ENCODE measurements at places on chromosomes 3 and 15.

DNA sequence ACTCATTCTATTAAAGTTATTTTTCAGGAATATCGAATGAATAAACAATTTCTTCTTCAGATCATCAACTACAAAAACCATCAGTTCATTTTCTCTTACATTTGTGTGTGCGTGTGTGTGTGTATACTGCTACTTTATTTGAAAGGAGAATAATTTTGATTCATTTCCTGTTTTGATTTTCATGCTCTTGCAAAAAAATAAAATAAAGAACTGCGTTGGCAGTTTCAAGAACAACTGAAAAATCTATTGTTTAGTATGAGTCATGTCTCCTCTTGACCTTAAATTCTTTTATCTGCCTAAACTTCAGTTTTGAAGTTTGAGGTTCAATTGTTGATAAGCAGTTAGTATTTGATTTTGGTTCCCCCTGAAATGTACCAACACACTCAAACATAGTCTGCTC, 540.8 kb downstream of the FGF12 start:
- H3K27ac ChIP-seq: no peak overlapping the region
- no peak overlapping the region for H3K4me3 ChIP-seq
- H3K4me1 ChIP-seq: no peaks in the 10 kb centered on the region
- no peaks in the 10 kb centered on the region for H3K27me3 ChIP-seq

GRCh38 chr3:117101697-117102096, 392.1 kb downstream of the TUSC7 start:
- H3K27me3 ChIP-seq: no peaks in the 10 kb centered on the region
- no peak overlapping the region for H3K4me3 ChIP-seq
- H3K4me1 ChIP-seq: peaks cover 13% of the 10 kb centered on the region
- no peak for DNase-seq

DNA sequence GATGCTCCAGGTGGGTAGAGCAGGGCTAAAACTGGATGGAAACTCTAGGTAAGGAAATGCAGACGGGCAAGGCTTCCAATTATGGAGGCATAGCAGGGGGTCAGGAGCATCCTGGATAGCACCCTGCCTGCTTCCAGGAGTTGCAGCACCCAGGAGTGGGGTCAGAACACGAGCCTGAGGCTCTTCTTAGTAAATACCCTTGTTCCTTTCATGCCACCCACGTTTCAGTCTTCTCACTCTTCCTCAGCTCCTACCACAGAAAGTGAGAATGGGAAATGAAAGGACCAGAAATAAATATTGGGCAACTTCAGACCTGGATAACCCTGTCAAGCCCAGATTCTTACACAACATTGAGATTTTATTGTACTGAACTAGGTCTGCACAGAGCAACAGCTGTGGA, 16.4 kb downstream of the CCR1 start:
- DNase-seq: no peak
- no peaks in the 10 kb centered on the region for H3K36me3 ChIP-seq
- no peaks in the 10 kb centered on the region for H3K4me1 ChIP-seq
- H3K27ac ChIP-seq: no peak overlapping the region
- H3K27me3 ChIP-seq: no peaks in the 10 kb centered on the region
- no peak overlapping the region for H3K4me3 ChIP-seq

- H3K27ac ChIP-seq: no peak overlapping the region
- no peak for DNase-seq
- no peaks in the 10 kb centered on the region for H3K27me3 ChIP-seq
- H3K36me3 ChIP-seq: no peaks in the 10 kb centered on the region
- H3K4me1 ChIP-seq: no peaks in the 10 kb centered on the region
- H3K4me3 ChIP-seq: no peak overlapping the region
These were observed 60.3 kb upstream of the IQSEC1 start for GRCh38 chr3:13133471-13133981.

DNA sequence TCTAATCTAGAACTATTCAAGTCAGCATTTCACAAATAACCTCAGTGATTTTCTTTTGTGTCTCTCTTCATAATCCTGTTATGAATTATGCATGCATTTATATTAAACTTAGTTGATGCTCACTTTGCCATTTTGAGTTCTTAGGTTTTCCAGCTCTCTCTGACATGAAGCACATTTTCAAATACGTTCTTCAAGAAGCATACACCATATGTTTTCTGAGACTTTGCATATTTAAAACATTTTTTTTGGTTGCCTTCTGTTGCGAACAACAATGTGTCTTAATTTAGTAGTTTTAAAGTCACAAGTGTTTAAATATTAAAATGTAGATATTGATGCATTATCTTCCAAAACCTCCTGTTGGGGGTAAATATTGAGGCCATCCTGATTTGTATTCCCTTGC, 37.5 kb downstream of the SH3GL3 start:
- H3K27ac ChIP-seq: no peak overlapping the region
- no peak overlapping the region for H3K4me3 ChIP-seq
- no peak for DNase-seq
- no peaks in the 10 kb centered on the region for H3K36me3 ChIP-seq
- H3K27me3 ChIP-seq: no peaks in the 10 kb centered on the region

- DNase-seq: no peak
- no peaks in the 10 kb centered on the region for H3K27me3 ChIP-seq
- no peak overlapping the region for H3K4me3 ChIP-seq
- H3K4me1 ChIP-seq: no peaks in the 10 kb centered on the region
- H3K27ac ChIP-seq: no peak overlapping the region
- H3K36me3 ChIP-seq: no peaks in the 10 kb centered on the region
These were observed 42.9 kb upstream of the CADPS start for GRCh38 chr3:62918131-62918530.

DNA sequence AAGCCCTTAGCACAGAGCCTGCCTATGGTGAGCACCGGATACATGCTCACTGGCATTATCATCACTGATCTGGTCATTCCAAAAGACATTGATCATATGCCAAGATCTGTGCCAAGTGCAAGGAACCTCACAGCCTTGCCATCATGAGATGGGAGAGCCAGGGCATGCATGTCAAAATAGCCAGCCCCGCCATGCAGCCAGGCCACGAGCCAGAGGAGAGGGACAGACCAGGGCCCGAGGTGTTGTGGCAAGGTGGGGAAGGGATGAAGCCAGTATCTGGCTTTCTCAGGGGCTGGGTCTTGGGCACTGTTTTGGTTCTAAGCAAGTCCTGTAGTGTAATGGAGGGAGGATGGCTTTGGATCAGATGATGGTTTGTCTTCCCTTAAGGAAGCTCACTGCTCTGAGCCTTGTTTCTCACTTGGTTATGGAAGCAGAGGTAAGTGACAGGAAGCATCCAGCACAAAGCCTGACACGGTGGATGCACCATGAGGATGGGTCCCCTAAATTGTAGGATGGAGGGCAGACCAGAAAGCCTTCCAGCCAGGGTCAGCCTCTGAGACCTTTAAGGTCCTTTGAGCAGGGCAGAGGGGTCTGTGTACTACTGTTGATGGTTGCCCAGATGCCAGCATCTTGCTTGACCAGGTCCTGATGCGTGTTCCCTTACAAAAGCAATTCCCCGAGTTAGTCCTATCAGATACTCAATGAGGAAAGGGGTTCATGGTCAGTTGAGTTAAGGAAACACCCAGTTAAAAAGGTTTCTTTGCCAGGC, 247.7 kb upstream of the TLE3 start:
- H3K27me3 ChIP-seq: no peaks in the 10 kb centered on the region
- no peak for DNase-seq
- no peaks in the 10 kb centered on the region for H3K4me1 ChIP-seq
- H3K27ac ChIP-seq: no peak overlapping the region

- no peak overlapping the region for H3K4me3 ChIP-seq
- no peak overlapping the region for H3K27ac ChIP-seq
- H3K36me3 ChIP-seq: no peaks in the 10 kb centered on the region
- H3K4me1 ChIP-seq: no peaks in the 10 kb centered on the region
These were observed 57.6 kb upstream of the MRPS22 start for GRCh38 chr3:139286241-139286640.
